NCI-H2081 treated with DMSO at 0.1 percent for 48 hours (cell line): ENCODE measurements at places on chromosomes 13 and 19.
A peak's percentile ranks its signal among the peaks of the same experiment; 100 is the strongest.

DNA sequence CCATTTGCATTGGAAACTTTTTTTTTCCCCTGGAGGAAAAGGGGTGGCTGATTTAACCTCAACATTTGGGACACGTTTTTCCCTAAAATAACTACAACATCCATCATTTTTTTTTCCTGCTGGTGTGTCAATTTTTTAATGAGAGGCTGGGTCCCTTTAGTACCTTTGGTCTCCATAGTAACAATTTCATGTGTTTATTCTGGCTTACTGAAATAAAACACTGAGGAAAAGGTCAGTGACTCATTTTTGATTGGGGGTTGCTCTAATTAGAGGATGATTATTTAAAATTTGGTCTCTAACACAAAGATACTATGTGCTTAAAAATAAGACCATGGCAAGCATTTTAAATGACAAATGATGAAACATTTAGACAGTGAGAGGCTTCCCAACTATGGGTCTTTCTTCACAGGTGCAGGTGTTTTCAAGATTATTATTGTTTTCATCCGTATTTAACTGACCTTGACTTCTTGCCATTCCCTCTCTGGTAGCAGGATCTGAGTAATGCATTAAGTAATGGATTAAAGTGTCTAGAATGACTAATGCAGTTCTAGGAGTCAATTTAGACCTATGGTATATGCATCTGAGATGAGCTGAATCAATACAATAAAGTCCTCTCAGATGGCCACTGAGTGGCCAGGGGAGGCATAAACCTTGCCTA lies 406.4 kb downstream of the KCNRG start:
- peak; percentile 68 for DNase-seq

GRCh38 chr19:40717880-40718773 lies 1.2 kb downstream of the ITPKC start:
- DNase-seq, result no peak

GRCh38 chr19:56597696-56598095 lies 2.6 kb downstream of the ZNF71 start:
- no peak for DNase-seq

DNA sequence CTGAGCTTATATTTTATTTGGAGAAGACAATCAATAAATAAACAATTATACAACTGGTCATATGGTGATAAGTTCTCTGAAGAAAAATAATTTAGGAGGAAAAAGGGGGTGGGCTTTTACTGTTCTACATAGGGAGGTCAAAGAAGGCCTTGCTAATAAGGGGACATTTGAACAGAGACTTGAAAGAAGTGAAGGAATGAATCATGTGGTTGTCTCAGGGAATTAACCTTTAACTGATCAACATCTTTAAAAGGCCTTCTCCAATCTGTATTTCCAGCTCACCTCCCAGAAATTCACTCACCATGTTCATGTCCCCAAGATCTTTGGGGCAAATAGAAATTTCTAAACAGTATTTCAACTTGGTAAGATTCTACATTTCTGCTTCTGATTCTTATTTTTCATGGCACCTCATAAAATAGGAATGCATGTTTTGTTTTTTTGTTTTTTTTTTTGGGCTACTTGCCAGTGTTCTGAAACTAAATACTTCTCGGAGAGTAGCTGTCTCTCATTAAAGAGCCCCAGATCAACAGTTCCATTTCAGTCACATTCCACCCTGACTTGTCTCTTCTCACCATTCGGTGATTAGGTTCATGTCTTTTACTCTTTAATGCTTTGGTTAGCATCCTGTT lies 19.2 kb upstream of the LPAR6 start:
- no peak for DNase-seq
